ENCODE measurements at places on chromosomes 13 and 19.

DNA sequence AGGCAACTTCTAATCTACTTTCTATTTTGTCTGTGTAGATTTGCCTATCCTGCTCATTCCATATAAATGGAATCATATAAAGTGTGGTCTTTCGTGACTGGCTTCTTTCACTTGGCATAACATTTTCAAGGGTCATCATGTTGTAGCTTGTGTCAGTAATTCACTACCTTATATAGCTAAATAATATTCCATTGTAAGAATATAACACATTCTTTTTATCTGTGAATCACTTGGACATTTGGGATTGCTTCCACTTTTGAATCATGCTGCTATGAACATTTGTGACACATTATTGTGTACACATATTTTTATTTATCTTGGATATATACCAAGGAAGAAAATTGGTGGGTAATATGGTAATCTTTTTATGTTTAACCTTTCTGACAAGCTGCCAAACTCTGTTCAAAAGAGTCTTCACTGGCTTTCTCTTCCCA is 89.0 kb upstream of the CSNK1A1L start:
- no peak for DNase-seq

DNA sequence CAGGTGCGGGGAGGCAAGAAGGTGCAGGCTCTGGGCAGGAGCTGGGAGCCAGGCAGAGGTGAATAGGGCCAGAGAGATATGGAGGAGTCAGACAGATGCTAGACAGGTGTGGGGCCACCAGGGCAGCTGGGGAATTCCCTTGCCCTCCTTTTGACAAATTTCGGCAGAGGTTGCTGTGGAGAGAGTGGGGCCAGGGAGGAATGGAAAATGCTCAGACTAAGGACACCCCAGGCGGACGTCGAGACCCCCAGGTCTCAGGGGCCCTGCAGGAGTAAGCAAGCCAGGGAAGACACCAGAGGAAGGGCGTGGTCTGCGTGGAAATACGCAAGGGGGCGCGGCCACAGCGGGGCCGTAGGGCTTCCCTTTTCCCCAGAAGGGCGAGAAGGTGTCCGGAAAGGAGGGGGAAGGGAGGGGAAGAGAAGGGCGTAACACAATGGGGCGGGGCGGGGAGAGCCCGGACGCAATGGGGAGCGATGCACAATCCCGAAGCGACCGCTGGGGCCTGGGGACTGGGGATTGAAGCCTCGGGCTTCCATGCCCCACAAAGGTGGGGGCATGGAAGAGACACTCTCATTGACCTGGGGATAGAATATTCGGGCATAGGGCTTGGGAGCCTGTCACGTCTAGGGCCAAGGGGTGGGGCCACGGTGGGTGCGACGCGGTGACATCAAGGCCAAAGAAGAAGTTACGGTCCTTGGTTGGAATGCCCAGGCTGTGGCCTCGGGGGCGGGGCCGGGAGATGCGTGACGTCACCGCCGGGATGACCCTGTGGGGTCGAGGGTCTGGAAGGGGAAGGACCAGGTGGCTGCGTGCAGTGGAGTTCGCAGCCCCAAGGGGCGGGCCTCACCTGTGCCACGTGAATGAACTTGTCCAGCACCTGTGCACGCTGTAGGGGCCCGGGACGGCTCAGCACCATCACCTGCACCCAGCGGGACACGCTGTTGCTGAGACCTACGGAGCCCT is 8.2 kb downstream of the RASGRP4 start:
- no peak for DNase-seq

DNA sequence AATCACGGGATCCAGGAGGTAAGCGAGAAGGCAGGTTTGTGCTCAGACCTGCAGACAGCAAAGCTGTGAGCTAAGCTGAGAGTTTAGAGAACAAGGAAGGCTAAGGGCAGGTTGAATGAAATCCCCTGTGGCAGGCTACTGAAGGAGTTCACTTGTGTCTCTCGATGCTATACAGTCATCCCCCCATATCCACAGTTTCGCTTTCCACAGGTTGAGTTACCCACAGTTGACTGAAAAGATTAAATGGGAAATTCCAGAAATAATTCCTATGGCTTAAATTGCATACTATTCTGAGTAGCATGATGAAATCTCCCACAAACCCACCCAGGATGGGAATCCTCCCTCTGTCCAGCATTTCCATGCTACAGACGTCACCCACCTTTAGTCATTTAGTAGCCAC is 49.6 kb downstream of the ABCC4 start:
- no peak for DNase-seq

GRCh38 chr13:57634839-57635165 is 3.3 kb downstream of the PCDH17 start:
- no peak for DNase-seq

- DNase-seq, result no peak
These were observed 20.2 kb downstream of the ZC3H13 start for GRCh38 chr13:46032341-46032740.

DNA sequence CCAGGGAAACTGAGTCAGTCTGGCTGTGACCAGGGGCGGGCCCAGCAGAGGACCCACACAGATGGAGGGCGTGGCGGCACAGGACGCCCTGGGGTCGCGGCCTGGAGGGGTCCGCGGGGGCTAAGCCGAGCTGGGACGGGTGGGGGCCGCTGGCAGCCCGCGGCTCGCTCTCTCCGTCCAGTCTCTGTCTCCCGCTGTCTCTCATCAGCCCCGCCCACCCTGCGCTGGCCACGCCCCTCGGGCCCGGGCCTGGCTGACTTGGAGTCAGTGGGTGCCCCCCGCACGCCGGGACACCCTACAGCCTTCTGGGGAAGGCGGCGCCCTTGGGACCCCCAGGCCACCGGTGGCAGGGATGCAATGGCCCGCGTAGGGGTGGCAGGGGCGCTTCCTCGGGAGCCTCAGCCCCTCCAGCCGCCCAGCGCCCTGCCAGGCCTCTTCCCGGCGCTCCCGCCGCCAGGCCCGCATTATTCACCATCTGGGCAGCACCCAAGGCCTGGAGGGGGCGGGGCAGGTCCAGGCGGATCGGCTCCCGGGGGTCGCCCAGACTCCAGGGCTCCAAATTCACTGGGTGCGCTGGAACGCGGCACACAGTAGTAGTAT is at the start of gene TBXA2R:
TBXA2R (minus strand) TSS at position 186 of the 600 bp plus-strand sequence. CDS start 6,241 bp downstream, outside the sequence.
- DNase-seq, result no peak

DNA sequence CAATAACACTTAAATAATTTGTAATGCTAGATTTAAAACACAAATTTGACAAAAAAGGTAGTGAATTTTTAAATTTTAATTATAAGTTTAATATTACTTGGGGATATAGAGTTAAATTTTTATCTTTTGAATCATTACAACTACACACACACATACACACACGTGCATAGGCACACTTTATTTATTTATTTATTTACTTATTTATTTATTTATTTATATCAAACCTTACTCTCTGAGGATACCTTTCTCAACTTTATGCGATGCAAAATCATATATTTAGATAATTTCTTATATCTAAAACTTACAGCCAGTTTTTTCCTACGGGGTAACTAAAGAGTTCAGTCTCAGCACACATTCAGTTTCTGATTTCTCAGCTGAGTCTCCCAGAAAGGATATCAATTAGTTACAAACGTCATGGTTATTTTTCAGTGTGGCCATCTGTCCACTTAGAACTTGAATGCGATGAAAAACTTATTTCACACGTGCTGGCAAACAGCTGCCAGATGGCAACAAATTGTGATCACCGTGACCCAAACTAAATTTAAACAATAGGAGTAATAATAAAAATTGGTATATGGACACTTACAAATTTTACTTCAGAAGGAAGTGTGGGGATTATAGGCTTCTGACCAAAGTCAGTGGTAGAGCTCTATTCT is 683.1 kb upstream of the PRR20A start:
- DNase-seq, result no peak

GRCh38 chr19:17855280-17856152 is 4.2 kb upstream of the RPL18A start:
- no peak for DNase-seq

DNA sequence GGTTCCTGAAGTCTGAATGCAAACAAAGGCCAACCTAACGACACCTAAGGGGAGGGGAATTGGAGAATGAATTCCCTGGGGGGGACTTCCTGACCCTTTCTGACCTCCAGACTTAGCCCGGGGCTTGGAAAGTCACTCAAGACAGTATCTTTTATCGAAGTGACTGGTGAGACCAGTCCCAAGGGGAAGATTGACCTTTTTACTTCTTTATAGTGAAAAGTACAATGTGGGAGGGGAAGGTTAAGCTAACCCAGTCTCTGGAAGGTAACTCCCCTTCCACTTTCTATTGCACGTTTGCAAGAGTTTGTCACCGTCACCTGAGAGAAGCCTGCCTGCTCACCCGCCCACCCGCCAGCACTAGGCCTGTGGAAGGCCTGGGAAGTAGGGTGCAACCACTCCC is 111.9 kb downstream of the EFNB2 start:
- DNase-seq, result no peak

GRCh38 chr13:51000571-51001260 is 91.1 kb downstream of the RNASEH2B start:
- no peak for DNase-seq

DNA sequence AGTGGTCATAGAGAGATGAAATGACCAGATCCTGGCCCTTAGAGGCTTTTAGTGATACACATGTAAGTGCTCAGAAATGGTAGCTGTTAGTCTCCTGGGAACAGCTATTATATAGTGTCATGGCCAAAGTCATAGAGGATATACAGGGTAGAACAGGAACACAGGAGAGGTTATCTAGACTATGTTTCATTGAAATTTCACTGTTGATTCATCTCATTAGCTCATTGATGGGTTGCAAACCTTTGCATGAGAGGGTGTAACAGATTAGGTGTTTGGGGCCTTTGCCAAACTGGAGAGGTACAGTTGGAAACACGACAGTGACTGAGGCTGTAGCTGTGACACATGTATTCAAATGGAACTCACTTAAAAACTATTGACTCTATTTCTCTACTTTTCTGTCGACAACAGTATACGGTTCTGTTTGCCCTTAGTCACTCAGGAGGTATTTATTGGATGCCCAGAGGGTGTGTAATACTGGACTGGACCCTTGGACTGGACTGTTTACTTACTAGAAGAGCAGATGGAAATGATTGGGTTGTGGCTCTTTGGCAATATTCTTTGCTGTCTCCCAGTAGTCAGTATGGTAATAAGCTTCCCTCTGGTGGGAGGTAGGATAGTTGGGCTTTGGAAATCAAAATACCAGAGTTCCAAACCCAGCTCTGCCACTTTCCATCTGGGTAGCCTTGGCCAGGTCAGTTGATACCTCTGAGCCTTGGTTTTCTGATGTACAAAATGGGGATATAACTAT is 29.8 kb downstream of the ARHGAP35 start:
- no peak for DNase-seq

GRCh38 chr13:75415694-75416093 is 66.3 kb downstream of the TBC1D4 start:
- DNase-seq, result no peak

- DNase-seq, result no peak
These were observed 15.3 kb upstream of the KCTD4 start for GRCh38 chr13:45216193-45216592.

DNA sequence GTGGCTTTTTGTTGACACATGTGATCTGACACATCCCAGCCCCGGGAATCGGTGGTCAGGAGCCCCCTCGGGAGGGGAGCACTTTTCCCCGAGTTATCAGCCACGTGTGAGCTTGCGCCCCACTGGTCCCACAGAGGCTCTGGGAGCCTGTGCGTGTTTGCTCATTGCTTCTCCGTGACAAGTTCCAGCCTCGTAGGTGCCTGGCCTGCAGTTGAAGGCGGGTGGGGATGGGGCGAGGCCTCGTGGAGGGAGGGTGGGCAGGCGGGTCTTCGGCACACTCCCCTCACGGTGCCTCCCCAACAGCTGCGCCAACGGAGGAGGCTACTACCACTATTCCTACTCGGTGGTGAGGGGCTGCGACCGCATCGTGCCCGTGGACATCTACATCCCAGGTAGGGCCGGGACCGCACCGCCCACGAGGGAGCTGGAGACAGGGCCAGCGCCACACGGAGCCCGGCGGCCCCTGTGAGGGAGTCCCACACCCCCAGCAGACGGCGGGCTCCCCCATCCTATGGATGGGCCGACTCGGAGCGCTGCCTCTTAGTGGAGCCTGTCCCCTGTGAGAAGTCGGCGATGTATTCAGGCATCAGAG is 8.3 kb downstream of the GAMT start:
- DNase-seq, result no peak

GRCh38 chr13:40120781-40121180 is 465.3 kb downstream of the COG6 start:
- DNase-seq, result no peak

- DNase-seq, result no peak
These were observed 595.5 kb downstream of the LMO7 start for GRCh38 chr13:76231522-76232167.
